ENCODE measurements at places on chromosomes 3 and 15.

GRCh38 chr3:129548104-129548965 lies 5.4 kb downstream of the H1-8 start:
- no peak for DNase-seq

DNA sequence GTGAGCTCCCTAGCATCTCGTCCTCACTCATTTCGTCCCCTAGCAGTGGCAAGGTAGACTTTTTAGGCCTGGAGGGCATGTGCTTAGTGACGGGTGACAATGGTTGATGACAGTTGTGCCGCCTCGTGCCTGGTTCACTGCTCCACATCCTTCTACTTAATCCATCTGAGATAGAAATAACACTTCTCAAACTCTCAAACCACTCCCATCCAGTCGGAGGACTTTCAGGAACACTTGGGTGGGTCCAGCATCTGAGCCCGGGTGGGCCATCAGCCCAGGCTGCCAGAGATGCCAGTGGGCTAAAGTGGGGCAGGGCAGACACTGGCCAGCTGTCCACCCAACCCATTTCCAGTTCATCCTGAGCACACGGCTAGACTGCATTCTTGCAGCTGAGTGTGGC lies 79.7 kb upstream of the SMAD3 start:
- DNase-seq, result no peak

DNA sequence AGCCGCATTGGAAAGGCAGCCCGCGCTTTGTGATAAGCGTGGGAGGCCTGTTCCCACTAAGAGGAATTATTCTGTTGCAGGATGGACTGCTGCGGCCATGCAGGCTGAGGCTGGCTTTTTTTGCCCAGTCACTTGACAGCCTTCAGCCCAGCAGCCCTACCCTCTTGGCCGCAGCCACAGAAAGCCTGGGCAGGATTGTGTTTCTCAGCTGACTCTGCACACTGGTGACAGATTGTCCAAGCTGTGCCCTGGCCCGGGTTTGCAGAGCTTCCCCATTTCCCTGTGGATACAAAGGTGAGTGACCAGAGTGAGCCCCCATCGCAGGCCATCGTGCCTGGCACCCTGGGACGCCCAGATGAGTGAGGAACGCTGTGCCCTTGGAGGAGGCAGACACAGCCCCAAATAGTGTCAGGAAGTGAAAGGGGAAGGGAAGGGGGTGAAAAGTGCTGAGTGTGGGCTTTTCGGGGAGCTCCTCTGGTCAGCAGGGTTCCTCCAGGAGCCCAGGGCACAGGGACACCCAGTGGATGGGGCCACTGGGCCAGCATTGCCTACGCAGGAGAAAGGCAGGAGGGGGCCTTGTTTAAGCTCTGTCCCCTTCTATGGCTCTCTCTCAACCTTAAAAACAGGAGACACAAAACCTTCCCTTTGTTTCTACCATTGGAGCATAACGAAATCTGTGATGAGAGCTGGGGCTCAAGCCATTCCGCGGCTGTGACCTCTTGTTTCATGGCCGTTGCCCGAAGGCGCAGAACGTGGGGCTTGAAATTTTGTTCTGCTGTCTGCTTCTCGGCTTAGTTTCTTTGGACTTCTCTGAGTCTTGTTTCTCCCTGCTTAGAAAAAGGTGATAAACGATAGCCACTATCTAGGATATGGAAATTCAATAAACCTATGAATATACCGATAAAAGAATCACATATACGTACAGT lies 91.5 kb upstream of the MEF2A start:
- DNase-seq, result no peak

GRCh38 chr3:100002599-100003350 lies 111.5 kb downstream of the FILIP1L start:
- DNase-seq, result no peak

DNA sequence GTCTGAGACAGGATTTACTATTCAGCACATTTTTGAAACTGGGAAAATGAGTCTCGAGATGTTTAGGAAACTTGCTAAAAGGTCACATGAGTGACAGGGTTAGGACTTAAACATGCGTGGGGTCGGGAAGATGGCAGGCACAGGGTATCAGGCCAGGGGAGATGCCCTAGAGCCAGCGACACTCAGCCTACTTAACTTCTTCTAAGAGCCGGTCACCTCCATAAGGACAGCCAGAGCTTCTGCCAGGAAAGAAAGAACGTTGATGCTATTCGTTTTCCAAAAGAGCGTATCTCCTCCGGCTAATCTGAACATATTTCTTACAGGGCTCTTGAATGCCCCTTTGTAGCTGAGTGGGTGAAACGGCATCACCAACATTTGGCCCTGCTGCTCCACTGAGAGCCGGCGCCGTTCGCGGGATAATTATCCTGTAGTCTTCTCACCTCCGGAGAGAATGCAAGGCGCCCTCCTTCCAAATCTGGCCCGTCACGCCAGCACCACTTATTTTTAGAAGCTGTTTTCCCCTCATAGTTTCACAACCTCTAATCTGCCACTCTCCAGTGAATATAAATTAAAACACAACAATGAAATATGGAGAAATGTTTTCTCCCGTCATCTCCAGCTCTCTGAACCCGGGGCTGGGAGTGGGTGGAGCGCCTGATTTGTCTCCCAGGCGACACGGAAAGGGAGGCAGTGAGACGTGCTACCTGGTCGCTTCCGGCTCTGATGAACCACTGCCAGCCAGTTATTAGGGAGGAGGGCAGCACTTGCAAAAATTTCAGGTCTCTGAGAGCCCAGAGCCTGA lies 58.5 kb downstream of the LIPC start:
- DNase-seq, result no peak

- DNase-seq, result no peak
These were observed 67.1 kb downstream of the ATP2B2 start for GRCh38 chr3:10437995-10438901.

GRCh38 chr3:48492461-48493202 lies 11.3 kb downstream of the SHISA5 start:
- DNase-seq, result no peak

GRCh38 chr3:46825450-46825849 lies 37.8 kb downstream of the MYL3 start:
- no peak for DNase-seq
